ENCODE measurements at places on chromosomes 11 and 22.

DNA sequence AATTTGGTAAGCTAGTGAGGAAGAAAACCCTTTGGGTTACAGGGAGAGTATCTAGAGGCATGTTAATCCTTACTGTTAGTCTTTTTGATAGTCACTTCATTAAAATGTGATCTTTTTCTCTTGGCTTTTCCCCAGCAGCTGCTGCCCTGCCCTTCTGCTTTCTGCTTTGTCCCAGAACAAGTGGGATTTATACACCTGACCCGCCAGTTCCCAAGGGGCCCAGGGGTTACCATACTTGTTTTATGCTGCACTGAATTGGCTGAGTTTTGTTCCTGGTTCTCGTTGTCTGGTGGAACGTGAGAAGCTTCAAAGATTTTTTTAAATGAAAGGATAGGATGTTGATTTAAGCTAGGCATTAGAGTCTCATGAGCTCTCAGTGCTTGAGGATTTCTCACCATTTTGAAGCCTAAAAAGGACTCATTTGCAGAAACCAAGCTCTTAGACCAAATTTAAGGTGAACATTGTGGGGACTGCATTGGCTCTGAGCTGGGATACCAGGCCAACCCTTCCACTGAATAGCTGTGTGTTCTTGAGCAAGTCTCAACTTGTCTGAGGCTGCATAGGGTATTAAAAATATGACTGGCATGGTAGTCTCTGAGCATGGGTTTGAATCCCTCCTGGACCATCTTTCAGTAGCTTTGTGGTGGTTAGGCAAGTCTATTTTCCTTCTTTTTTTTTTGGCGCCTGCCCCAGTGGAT, 6.6 kb downstream of the LIMK2 start:
- DNase-seq: no peak

- DNase-seq: no peak
Observed at GRCh38 chr11:17186932-17187692, 20.7 kb downstream of the PIK3C2A start.

GRCh38 chr11:26905368-26905767, 88.5 kb upstream of the FIBIN start:
- DNase-seq: peak; percentile 2

DNA sequence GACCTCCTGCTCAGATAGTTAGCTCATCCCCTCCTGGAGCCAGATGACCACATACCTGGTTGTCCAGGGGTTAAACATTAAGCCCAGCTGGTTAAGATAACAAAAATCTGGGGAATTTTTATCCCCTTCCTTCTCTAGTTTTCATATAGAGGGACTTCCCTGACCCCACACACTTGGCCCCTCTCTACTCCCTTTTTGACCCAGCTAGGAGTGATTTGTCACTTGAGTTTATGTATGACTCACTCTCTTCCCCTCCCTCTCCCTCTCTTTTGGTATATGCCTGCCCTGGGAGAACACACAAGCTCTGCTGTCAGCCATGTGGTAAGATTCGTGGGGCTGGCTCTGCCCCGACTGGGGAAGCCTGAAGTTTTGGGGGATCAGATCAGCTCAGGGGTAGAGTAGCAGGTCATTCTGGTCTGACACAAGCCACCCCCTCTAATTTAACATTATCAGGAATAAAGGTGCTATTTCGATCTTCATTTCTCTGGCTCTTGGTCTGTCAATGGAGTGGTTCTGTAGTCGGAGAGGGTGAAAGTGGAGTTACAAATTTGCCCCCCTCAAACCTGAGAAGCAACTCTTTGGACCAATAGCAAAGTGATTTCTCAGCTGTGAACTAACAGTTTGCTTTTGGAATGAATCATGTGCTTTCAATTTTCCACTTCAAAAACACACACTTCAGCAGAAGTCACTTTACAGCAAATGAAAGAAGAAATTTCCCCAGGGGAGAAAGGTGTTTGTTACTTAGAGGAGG, 415.3 kb upstream of the CADM1 start:
- DNase-seq: peak; percentile 82

DNA sequence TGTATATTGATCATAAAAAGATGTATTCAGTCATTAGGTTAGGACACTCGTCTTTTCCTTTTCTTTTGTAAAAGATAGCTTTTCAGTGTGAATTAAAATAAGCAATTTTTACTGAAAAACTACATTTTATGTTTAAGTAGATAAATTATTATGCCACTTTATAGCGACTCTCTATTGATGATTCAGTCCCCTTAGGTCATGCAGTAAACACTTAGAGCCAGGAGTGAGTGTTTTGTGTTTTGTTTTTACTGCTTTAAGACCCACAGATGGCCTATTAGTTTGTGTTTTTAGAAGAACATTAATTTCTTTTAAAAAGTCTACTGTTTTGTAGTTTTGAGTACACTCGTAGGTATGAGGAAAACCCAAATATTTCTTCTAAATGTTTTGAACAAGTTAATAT, 86.6 kb downstream of the YAP1 start:
- peak; percentile 36 for DNase-seq

DNA sequence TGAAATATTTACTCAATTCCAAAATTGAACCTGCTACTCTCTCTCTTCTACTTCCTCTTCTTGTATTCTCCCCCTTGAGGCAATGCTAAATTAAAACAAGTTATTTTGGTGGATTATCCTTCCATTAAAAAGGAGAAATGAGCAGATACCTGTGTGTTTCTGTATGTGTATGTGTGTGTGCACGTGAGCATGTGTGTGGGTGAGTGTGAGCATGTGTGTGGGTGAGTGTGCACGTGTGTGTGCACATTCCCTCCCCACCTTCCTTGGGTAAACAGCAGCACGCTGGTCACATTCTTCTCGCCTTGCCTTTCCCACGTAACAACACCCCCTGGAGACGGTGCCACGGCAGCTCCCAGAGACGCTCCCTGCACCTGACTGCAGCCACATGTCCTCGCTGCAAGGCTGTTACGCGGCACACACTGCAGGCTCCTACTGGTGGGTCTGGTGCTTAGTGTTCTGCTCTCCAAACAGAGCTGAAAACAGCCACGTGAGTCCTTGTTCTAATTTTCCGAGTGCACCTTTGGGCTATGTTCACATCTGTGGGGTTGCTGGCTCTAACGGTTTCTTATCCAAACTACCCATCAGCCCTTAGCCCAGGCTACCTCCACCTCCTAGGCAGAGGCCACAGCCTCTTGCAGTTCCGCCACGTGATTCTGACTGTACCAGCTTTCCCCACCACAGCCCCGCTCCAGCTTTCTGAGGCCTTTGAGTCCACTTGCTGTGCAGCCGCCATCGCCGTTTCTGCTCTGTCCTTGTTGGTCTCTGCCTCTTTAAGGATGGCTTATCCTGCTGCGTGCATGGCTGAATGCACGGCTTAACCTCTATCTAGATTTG, 123.4 kb downstream of the CTTN start:
- DNase-seq: no peak

DNA sequence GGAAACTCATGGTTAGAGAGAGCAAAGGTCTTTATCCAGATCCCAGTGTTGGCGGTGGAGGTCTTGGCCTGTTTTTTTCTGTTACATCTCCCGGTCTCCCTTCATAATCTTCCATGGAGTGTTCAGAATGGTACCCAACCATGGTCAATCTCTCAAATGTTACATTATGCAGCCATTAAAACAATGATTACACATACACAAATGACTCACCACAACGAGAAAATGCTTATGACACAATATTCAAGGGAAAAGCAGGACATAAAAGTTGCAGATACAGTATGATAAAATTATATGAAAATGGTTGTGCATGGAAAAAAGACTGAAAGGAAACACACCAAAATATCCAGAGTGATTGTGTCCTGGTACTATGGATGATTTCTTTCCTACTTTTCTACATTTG, 17.8 kb upstream of the CSNK1E start:
- DNase-seq: no peak

DNA sequence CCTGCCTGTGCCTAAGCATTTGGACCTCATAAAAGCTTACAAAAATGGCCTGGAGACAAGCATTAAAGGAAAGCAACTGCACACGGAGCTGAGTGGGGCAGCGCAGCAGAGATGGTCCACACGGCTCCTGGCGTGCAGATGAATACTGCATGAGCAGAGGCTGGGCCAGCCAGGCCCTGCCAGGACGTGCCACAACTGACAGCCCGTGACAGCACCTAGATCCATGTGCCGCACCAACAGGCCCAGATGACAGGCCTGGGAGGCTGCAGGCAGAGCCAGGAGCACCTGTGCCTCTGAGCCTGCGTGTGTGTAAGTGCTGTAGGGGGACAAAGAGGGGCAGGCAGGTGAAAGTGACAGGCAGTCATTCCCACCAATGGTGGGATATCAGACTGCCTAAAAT, 33.4 kb downstream of the MICAL3 start:
- no peak for DNase-seq

DNA sequence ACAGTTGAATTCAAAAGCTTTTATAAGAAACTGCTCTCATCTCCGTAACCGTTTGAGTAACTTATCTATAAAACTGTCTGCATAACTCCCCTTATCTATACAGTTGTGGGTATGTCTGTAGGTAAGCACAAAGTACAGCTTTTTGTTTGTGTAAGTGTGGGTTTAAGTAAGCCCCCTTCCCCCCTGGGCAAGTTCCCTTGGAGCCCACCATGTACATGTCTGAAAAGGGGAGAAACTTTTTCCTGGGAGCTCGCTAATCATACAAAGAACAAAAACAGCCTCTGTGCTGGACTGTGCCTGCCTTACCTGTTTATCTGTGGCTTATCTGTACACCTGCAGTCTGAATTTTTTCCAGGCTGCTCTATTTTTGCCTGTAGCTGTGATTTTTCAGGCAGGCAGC, 36.3 kb upstream of the TMEM45B start:
- DNase-seq: no peak

GRCh38 chr11:501001-501682, 5.9 kb downstream of the RNH1 start:
- no peak for DNase-seq
